ENCODE measurements at places on chromosomes 7 and 10. TPM values are rescaled to one million over a fixed set of nuclear protein-coding genes. Genes with fewer than 3 reads are reported as not detected.

RPEL1 gene
- total RNA-seq: not detected

CFAP69 gene
- 3.7 TPM for total RNA-seq

DNA sequence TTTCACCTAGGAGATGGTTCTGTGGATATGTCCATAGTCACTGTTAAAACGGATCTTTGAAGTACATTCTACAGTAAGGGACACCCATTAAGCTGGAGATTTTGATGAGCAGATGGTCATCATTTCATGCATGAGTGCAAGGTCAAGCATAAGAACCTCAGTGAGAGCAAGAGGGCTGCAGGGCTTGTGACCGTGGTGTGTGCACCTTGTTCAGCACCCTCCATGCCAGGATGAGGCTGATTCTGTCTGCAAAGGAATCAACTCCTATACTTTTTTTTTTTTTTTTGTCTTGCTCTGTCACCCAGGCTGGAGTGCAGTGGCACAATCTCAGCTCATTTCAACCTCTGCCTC lies 17.6 kb downstream of the PDSS1 start:
- DNase-seq: no peak

- DNase-seq: no peak
These were observed 691.1 kb downstream of the PHTF2 start for GRCh38 chr7:78489476-78490240.

DNA sequence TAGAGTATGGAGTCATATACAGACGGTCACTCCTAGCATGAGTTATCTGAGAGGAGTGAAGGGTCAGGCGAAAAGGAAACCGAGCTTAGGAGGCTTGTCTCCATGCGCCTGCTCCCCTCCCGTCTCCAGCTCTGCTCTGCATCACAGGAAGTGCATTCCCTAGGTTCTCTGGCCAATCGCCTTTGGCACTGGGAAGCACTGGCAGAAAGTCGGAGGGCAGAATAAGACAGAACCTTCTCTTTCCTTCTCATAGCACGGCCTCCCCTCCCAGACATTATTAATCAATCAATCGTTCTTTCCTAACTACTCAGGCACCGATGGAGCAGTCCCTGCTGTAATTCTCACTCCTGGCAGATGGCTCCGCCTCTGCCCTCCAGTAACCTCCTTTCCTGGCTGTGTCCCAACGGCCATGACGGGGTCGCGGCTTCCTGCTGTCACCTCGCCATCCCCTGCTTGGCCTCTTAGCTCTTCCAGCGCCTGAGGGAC lies 177.1 kb downstream of the FRMD4A start:
- no peak for DNase-seq

GRCh38 chr7:158404031-158404761 lies 183.4 kb downstream of the PTPRN2 start:
- no peak for DNase-seq

- peak; percentile 95 for DNase-seq
These were observed at the start of gene ZYX for GRCh38 chr7:143380646-143381426. Gene ZYX (plus strand): TSS chr7:143381345. CDS start chr7:143381572, 227 bp downstream.

- DNase-seq: no peak
These were observed at the start of gene TCERG1L for GRCh38 chr10:131311661-131312477. Gene TCERG1L (minus strand): TSS chr10:131311721. CDS start chr10:131311635, 86 bp downstream.

GRCh38 chr7:159157714-159158113 lies 13.0 kb upstream of the VIPR2 start:
- DNase-seq: no peak

- no peak for DNase-seq
These were observed 39.2 kb upstream of the FGFR2 start for GRCh38 chr10:121637437-121637836.

GRCh38 chr7:32616625-32617024 lies 121.3 kb downstream of the AVL9 start:
- peak; percentile 72 for DNase-seq

GRCh38 chr7:140674899-140675701 lies 2.4 kb downstream of the ADCK2 start:
- DNase-seq: no peak

All from right atrium auricular region (tissue), 2 donors.